ENCODE measurements at places on chromosomes 5 and 9.

DNA sequence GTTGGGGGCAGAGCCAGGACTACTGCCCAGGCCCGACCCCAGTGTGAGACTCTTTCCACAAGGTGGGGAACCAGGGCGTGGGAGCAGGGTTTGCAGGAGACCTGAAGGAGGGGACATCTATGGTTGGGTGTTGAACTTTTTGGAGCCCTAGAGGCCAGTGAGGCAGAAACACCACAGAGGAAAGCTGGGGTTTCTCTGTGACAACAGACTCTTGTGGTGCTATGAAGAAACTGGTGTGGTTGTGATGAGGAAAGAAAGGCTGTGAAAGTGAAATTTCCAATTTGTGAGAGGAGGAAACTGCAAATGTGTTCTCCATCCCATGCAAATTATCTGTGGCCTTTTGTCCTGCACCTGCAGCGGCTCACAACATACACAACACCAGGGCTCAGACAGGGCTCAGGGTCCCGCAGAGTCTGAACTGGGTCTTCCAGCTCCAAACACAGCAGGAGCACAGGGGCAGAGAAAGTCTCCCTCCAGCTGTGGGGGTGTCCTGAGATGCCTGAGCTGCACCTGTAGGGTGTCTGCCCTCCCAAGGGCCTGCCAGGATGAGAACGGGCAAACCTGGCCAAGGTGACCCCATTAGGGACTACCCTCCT lies 51.4 kb upstream of the GRHPR start:
- DNase-seq, result no peak

- DNase-seq, result no peak
Measured at GRCh38 chr5:9892696-9893095, 262.5 kb upstream of the TAS2R1 start.

DNA sequence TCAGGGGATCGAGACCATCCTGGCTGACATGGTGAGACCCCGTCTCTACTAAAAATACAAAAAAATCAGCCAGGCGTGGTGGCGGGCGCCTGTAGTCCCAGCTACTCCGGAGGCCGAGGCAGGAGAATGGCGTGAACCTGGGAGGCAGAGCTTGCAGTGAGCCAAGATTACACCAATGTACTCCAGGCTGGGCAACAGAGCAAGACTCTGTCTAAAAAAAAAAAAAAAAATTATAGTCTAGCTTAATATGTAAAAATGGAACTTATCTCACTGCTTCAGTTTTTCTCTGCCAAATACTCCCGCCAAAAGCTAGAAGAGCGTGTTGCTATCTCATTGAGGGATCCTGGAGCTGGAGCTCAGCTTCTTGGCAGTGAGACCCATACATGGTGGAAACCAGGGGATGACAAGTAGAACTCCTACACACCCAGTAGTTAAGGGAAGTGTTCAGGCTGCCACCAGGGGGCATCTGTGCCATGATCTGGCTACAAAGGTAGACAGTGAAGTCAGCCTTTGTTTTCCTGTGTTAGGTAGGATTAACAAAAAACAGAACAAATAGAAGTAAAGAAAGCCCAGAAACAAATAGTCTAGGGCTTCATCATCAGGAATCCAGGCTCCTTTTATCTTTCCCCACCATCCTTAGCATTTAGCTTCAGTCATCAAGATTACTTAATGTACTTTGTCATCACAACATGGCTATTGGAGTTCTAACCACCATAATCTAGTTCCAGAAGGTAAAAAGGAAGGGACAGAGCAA lies 33.6 kb upstream of the GLIPR2 start:
- peak; percentile 68 for DNase-seq

DNA sequence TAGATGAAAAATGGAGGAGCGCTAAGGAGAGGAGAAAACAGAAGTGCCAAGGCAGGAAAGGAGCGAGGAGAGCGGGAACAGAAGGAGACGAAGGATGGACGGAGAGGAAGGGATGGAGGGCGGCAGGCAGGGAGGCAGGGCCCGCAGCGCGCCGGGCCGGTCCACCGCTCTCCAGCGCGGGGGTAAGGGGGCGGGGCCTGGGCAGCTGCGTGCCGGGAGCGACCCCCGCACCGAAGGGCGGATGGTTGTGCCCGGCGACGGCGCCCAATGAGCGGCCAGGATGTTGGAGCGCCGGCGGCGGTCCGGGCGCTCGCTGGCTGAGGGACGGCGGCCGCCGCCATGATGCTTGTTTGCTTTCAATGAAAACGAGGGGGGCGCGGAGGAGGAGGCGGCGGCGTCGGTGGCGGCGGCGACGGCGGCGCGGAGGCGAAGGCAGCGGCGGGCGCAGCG lies at the start of gene CNOT6:
TSS of gene CNOT6 (plus strand) at position 320 of the 450 bp plus-strand sequence. CDS start 34,898 bp downstream, outside the sequence.
- DNase-seq, result peak; percentile 96

DNA sequence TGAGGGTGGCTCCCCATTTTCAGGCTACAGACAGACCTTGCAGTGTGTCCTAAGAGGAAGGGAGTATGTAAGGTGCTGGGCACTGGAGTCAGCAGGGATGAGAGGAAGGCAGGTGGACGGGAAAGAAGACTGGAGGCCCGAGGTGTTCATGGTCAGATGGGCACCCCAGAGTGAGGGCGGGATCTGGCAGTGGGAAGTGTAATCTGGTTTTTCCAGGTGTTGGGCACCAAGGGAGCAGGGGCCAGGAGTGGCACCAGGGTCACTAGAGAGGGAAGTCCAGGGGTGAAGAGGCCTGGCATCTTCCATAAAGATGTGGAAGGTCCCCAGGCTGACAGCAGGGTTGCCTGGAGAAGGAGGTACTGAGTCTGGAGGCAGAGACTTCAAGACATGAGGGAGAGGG lies 29.7 kb downstream of the PITX1 start:
- no peak for DNase-seq

DNA sequence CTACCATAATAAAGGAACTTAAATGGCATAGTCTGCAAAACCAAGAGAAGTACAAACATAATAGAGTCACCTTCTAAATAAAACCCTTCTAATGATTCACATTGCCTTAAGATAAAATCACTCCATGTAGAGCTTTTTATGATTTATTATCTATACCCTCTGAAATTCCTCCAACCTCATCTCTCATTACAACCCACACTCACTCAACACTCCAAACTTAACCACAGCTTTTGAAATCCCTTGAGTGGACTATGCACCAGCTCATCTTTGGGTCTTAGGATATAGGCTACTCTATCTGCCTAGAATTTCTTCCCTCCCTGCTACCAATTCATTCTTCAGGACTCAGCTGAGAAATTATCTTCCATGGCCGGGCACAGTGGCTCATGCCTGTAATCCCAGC lies 122.5 kb downstream of the CETN3 start:
- DNase-seq, result no peak

DNA sequence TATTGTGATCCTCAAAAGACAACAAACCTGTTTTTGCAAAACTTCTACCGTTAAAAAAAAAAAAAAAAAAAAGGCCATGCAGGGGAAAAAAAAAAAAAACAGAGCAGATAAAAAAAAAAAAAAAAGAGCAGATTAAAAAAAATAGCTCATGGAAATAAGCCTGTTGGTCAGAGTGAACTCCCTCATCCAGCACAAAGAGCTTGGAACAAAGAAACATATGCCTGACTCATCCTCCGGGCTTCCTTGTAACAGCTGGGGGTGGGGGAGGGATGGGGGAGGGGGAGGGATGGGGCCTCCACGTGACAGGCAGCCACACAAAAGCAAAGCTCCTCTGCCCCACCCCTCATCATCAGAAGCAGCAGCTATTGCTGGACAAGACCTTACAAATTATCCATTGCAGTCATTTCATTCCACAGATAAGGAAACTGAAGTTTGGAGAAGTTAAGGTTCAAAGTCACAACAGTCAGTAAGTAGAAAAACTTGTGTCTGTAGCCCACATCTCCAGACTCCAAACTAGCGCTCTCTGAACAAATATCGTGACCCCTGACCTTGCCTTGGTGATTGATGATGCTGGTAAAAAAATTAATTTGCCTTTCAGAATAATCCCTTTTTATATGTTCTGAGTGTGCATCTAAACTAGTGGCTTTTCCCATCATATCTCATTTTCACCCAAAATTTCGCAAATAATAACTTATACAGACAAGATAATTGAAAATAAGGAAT lies 38.9 kb downstream of the SLC35D2 start:
- no peak for DNase-seq

DNA sequence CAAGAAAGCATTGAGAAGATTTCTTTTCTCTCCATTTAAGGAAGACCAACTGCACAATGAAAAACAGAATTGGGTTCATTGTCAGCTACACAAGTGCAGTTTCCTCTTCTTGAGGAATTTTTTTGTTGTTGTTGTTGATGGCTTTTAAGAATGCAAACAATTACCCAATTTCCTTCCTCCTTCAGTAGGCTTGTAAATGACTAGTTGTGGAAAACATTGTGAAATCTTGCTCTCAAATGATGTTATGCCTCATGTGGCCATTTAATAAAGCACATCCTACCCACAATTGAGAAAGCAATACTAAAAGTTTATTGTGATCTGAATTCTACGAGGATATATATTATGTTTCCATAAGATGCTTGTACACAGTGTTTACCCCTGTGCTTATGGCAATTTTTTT lies 171.6 kb downstream of the FAM174A start:
- DNase-seq, result peak; percentile 35

- DNase-seq, result no peak
Measured at GRCh38 chr5:174607205-174607604, 117.2 kb upstream of the MSX2 start.

- DNase-seq, result no peak
Measured at GRCh38 chr9:95017661-95018060, 291.2 kb downstream of the AOPEP start.

DNA sequence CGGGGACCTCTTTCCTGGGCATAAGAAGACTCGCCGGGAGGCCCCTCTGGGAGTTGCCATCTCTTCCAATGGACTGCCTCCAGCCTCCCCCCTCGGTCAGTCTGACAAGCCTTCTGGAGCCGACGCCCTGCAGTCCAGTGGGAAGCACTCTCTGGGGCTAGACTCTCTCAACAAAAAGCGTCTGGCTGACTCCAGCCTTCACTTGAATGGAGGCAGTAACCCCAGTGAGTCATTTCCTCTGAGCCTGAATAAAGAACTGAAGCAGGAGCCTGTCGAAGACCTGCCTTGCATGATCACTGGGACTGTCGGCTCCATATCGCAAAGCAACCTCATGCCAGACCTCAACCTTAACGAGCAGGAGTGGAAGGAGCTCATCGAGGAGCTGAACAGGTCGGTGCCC lies 28.4 kb upstream of the LTC4S start:
- no peak for DNase-seq

DNA sequence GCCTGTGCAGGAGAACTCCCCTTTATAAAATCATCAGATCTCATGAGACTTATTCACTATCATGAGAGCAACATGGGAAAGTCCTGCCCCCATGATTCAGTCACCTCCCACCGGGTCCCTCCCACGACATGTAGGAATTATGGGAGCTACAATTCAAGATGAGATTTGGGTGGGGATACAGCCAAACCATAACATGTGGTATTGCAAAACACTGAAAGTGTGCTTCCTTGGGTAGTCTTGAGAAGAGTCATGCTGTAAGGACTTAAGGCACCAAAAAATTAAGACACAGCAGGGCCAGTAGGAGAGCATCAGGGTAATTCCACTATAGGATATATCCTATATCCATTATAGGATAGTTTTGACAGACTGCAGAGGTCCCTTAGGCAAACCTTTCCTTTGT lies 29.4 kb upstream of the GDNF start:
- no peak for DNase-seq

DNA sequence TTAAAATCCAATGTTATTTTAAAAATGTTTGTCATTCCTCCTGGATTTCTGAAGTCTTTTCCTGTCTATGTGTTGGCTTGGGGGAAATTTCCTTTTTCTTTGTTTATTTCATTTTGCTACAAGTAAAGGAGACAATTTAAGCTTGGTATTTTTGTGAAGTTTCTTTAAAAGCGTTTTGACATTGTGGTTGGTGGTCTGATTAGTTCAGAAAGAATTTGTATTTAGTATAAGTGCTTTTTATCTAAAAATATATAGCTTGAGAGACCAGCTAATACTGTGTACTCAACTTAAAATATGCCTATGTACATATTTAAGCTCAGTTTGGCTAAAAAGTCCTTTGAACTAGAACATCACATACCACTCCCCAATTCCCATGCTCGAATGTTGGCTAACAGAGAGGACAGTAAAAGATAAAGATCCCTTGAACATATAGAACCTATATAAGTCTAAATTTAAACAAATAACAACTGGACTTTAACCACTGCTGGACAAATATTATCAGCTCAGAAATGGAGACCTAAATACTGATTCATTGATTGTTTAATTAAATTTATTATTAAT lies 237.6 kb downstream of the TLE4 start:
- DNase-seq, result no peak

DNA sequence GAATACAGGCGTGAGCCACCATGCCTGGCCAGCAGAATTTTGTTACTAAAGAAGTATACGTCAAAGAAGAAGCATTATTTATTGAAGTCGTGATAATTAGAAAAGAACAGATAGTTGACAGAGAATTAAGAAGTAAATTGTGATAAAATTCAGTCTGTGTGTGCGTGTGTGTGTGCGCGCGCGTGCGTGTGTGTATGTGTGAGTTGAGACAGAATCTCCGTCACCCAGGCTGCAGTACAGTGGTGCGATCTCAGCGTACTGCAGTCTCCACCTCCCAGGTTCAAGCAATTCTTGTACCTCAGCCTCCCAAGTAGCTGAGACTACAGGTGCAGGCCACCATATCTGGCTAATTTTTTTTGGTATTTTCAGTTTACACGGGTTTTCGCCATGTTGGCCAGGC lies 77.8 kb downstream of the ERBIN start:
- DNase-seq, result no peak

GRCh38 chr9:7089406-7090193 lies 331.8 kb downstream of the KDM4C start:
- no peak for DNase-seq

GRCh38 chr9:131349522-131349880 lies 44.4 kb upstream of the PRRC2B start:
- no peak for DNase-seq

- DNase-seq, result no peak
Measured at GRCh38 chr9:21974722-21975409, 19.3 kb downstream of the CDKN2A start.

GRCh38 chr9:108759835-108760234 lies 96.0 kb downstream of the ACTL7B start:
- DNase-seq, result no peak

GRCh38 chr5:168931638-168932345 lies 352.6 kb upstream of the PANK3 start:
- no peak for DNase-seq

- DNase-seq, result no peak
Measured at GRCh38 chr5:54873691-54874090, 111.7 kb downstream of the ESM1 start.

DNA sequence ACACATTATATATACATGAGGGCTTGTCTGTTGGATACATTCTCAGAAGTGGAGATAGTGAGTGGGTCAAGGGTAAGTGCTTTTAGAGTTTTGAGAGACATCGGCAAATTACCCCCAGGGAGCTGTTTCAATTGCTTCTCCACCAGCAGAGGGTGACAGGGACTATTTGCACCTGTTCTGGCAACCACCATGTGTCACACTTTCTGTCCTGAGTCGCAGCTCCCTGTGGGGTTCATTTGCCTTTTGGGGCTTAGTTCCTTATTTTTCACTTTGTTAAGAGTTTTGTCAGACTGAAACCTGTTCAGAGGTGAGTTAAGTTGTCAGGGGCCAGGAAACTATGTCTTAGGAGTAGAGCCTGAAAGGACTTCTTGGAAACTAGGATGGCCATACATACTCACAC lies 20.1 kb upstream of the SLC36A1 start:
- no peak for DNase-seq
